NCI-H1092 treated with DMSO at 0.1 percent for 48 hours (cell line): ENCODE measurements at places on chromosomes 4 and X.

DNA sequence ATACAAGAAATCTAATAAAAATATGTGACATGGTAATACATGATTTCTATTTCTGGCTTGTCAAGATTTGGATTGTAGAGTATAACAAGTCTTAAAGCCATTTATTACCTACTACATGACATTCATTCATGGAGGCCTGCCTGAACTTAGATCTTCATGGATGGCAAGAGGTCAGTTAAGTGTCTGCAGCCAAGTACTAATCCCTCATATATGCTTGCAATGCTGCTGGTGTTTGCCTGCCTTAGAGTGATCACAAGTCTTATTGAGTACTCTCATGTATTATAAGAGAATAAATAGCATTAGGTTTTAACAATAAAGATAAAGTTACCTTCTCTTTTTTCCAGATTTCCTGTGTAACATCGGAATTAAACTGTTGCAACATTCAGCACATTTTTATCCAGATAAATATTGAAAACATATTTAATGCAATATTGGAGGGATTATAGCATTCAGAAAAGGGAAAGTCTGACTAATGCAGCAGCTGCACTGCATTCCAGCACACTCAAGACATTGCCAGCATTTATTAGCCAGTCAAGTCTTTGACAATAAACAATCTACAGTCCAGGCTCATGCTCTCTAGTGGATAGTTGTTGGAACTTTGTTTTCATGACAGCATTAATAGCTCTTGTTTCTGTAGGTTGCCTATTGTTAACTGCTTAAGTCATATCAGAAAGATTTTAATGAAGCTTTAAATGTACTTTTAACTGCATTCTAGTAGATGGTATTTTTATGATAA is 737.1 kb downstream of the FAT4 start:
- DNase-seq, result no peak

- no peak for DNase-seq
Observed at GRCh38 chr4:17284323-17285175, 227.3 kb downstream of the QDPR start.

- no peak for DNase-seq
Observed at GRCh38 chr4:158067646-158068045, 105.2 kb downstream of the GASK1B start.

GRCh38 chr4:183681119-183681518 is 22.0 kb downstream of the TRAPPC11 start:
- no peak for DNase-seq

DNA sequence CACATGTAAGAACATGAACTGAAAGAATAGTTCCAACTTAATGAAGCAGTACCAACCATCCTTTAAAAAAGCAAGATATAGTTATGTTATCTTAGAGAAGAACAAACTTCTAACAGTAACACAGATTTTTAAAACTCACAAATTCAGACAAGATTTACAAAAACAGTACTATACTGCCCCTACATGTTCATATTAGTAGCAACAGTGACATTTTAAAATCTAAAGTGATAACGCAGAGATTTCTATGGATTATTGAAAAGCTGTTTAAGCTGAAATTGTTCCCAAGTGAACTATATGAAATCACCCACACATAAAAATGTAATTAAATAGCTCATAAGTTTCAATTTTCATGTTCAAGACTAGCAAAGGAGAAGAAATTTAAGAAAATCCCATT is 166.0 kb downstream of the FBXW7 start:
- DNase-seq, result peak; percentile 31

GRCh38 chrX:154819771-154820341 is 14.6 kb upstream of the MPP1 start:
- DNase-seq, result no peak

- DNase-seq, result no peak
Observed at GRCh38 chrX:147899379-147900114, 12.2 kb upstream of the FMR1 start.

GRCh38 chr4:56612282-56612681 is 68.8 kb downstream of the HOPX start:
- no peak for DNase-seq

GRCh38 chr4:7861440-7861881 is 78.2 kb downstream of the AFAP1 start:
- DNase-seq, result no peak

GRCh38 chrX:112235547-112235946 is 153.0 kb upstream of the TRPC5 start:
- peak; percentile 66 for DNase-seq

DNA sequence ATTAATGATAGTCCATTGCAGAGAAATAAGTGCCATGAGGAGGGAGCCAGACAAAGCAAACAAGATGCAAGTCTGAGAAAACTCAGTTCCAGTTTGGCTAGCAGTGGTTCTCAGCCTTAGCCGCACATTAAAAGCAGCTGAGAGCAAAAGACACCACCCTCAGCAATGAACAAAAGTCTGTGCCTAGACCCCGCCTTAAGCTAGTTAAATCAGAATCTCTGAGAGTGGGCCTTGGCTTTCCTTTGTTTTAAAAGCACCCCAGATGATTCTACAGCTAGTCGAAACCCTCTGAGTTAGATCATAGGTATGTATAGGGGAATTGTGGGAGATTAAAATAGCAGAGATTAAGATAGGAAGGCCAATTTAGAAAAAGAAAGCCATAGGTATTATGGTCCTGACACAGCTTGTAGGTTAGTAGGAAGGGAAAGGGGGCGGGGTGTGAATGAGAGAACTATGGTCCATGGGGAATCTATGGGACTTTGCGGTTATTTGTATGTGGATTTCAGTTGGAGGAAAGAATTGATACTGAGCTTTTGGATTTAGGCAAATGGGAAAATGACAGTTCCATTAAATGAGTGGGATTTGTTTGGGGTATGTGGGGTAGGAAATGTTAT is 12.0 kb downstream of the SPRY1 start:
- DNase-seq, result no peak

GRCh38 chr4:125346616-125347015 is 31.9 kb downstream of the FAT4 start:
- no peak for DNase-seq

DNA sequence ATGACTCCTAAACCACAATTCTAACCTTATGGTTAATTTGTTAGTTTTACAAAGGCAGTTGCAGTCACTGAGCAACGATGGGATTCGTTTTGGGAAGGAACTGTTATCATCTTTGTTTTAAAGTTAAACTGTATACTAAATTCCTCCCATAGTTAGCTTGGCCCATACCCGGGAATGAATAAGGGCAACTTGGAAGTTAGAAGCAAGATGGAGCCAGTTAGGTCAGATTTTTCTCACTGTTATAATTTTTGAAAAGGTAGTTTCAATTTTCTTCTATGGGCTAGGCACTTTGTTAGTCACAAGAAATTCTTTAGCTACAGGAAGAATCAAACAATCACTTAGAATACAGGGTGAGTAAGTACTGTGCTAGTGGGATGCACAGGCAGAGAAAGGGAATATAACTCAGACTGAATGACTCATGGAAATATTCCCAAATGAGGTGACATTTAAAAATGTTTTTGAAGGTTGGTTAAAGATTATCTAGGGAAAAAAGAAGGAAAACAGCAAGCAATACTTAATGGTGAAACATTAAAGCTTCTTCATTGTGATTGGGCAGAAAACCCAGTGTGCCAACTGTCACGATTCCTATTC is 153.6 kb downstream of the MAGEB17 start:
- DNase-seq, result no peak

DNA sequence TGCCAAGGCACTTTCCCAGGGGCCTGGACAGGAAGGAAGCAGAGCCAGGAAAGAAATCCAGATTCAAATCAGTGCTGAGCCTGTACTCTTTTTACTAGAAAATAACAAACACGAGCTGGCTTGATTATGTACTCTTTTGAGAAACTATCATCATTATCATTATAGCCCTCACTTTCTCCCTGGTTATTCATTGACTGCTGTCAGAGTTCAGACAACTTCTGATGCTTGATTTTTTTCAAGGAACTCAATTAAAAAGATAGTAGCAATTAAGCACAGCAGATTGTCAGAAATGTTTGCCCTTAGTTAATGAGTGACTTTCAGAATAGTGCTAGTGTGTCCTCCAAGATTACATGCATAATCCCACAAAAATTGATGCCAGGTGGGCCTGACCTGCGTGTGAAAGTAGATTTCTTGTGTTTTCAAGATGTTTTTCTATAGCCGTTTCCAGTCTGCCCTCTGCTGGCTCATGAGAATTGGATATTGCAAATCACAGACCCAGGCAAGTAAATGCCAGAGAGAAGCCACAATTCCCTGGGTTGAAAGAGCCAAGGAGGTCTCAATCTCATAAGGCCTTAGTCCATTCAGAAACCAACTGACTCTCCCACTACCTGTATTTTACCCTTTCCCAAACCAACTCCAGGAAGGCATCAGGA is 14.3 kb upstream of the PNPLA4 start:
- DNase-seq, result peak; percentile 22

- DNase-seq, result no peak
Observed at GRCh38 chr4:155946486-155946885, 7.2 kb downstream of the CTSO start.

DNA sequence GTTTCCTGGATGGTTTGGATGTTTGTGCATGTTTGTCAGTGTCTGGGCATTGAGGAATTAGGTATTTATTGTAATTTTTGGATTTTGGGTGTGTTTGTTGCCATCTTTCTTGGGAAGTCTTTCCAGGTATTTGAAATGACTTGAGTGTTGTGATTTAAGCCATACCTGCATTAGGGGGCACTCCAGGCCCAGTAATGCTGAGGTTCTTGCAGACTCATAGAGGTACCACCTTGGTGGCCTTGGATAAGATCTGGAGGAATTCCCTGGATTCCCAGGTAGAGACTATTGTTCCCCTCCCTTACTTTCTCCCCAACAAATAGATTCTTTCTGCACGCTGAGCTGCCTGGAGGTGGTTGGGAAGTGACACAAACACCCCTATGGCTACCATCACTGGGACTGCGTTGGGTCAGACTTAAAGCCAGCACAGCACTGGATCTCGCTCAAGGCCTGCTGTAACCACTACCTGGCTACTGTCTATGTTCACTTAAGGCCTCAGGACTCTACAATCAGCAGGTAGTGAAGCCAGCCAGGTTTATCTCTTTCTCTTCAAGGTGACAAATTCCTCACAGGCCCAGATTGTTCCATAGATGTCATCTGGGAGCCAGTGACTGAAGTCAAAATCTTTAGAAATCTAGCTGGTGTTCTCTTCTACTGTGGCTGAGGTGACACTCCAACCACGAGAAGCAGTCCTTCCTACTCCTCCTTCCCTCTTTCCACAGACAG is 643.6 kb downstream of the PDHA2 start:
- DNase-seq, result no peak

DNA sequence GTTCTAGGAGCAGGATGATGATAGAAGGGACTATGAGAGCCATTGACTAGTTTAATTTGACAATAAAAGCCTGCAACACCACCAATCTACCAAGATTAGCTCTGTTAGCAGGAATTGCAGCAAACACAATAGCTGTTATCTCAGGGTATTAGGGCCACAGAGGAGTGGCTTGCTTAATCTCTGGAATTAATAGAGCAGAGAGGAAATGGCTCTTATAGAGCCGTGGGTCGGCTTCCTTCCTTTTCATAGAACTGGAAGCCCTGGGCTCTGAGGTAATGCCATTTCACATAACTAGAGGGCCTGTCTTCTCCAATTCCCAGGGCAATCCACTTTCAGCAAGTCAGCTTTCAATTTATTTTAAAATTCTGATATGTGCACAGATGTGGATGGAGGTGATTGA is 83.0 kb downstream of the MAMLD1 start:
- no peak for DNase-seq

DNA sequence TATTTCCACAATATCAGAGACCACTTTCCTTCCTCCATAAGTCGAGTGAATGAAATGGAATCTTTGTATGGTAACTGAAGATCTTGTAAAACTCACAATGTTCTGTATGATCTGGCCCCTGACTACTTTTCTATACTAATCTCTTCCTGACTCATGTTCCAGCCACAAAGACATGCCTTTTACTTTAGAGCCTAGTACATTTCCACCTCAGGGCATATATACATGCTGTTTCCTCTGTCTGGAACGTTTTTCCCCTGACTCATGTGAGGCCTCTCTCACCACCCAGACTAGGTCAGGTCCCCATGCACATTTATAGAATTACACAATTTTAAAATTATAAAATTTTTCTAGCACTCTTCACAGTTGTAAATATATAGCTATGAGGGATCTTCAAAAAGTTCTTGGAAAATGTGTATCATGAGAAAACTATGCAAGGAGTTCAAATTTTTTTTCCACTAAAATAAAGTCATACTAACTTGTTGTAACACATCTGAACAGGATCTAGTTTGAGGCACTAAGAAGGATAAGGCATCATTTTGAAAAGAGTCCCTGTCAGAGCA is 208.8 kb downstream of the SH2D1A start:
- DNase-seq, result no peak

GRCh38 chr4:129747756-129748155 is 651.8 kb downstream of the C4orf33 start:
- DNase-seq, result peak; percentile 34

DNA sequence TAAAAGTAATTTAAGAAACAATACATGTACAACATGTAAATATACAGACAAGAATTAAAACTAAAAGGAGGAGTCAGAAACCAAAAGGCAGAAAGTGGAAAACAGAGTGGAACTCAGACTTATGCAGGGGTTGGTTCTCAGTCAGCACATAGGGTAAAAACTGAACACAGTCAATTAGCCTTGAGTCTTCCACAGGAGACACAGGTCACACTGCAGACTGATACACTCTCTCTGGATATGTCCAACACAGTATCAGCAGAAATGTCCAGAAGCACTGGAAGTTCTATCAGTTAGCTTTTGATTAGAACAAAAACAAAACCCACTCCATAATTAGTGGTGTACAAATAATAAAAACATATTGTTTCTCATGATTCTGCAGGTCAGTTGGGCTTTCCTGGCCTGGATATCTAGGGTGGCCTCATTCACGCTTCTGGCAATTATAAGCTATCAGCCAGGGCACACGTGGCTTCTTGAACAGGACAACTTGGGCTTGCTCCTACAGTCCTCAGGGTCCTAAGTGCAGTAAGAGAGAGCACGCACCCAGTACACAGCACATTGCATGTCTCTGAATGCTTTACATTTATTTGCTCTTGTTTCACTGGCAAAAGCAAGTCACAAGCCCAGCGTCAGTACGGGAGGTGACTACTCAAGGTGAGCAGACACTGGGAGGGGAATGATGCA is 21.6 kb downstream of the TEC start:
- DNase-seq, result no peak

DNA sequence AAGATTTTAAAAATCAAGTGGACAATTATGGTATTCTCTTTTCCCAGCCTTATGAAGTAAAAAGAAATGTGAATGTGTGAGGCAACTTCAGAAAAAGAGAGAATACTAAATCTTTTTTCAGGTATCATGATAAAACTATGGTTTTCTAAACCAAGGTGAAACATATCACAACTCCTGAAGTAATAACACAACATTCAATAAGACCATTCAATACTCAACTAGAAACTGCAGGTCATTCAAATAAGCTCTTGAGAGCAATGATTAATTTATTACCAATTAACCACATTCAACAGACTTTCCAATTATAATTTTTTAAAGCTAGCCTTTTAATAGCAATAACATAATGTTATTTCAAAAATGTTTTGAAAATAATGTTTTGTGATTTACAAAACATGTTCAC is 35.8 kb downstream of the SLC10A7 start:
- no peak for DNase-seq

DNA sequence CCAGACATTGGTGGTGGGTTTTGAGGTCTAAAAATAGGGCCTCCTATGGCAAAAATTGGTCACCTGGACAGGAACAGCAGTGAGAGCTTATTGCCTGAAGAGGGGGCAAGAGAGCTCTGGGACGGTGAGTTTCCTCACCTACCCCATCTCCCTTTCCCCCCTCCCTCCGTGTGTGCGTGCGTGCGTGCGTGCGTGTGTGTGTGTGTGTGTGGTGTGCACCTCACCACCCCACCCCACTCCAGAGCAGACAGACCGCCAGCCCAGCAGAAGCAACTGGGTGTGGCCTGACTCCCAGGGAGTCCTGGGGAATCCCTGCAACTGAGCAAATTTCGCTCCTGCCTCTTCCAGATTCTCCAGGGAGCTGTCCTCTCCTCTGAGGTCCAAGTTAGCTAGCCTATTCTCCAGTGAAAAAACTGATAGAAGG is 44.7 kb downstream of the PRPS1 start:
- peak; percentile 25 for DNase-seq
